GM19239 (cell line): ENCODE measurements at places on chromosomes 2 and 18.

- no peak for DNase-seq
Observed at GRCh38 chr18:76667603-76668002, 154.8 kb upstream of the ZNF236 start.

GRCh38 chr2:173291412-173291811 lies 63.3 kb upstream of the CDCA7 start:
- no peak for DNase-seq

DNA sequence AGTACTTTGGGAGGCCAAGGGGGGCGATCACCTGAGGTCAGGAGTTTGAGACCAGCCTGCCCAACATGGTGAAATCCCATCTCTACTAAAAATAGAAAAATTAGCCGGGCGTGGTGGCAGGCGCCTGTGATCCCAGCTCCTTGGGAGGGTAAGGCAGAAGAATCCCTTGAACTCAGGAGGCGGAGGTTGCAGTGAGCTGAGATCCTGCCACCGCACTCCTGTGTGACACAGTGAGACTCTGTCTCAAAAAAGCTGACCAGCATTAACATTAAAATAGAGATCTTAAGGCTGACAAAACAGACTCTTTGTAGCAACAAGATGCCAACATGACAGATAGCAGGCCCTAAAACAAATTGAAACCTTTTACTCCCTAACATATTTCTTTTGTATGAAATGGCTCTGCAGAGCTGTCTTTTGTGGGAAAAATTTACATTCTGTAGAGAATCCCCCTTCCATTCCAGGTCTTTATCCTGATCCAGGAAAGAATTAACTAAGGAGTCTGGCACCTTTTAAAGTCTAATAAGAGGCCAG lies 213.9 kb downstream of the RAB3GAP1 start:
- DNase-seq = no peak

- peak; percentile 36 for DNase-seq
Observed at GRCh38 chr2:223647258-223647952, 45.2 kb upstream of the SCG2 start.

DNA sequence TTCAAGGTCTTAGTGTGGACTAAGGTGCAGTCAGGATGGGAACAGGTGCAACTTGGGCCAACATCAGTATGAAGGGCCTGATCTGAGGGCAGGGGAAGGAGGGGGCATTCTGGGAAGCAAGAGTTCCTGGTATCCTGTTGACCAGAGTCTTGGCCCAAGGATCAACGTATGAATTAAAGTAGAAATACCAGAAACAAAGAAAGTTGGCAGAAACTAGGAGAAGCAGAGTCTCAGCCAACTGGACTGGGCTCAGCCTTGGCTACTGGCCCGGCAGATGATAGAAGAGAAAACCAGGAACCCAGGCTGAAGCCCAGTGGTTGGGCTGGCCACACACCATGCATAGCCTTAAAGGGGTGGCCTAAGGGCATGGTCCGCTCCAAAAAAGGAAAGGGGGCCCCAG lies 2.3 kb downstream of the CETN1 start:
- DNase-seq = no peak

- no peak for DNase-seq
Observed at GRCh38 chr2:225794652-225795400, 395.3 kb downstream of the NYAP2 start.

- no peak for DNase-seq
Observed at GRCh38 chr2:86429335-86429734, 11.8 kb upstream of the KDM3A start.

DNA sequence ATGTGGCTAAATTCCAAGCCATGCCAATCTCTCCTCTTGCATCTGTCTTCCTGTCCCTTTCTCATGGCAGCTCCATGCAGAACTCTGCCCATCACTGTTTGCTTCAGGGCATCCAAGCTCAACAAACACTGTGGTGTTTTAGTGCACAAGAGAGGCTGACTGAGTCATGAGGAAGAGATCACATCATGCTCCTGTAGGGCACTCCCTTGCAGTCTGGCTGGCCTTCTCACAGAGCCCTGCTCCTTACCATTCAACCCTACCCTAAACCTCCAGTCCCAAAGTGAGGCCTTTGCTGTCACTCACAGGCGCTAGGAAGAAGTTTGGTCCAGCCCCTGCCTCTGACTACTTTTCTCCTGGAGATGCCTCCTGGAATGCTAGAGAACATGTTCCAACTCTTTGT lies 194.0 kb downstream of the LRATD1 start:
- no peak for DNase-seq

- DNase-seq = no peak
Observed at GRCh38 chr2:133097666-133098065, 427.7 kb upstream of the LYPD1 start.

- no peak for DNase-seq
Observed at GRCh38 chr2:37976411-37976810, 51.3 kb downstream of the RMDN2 start.

DNA sequence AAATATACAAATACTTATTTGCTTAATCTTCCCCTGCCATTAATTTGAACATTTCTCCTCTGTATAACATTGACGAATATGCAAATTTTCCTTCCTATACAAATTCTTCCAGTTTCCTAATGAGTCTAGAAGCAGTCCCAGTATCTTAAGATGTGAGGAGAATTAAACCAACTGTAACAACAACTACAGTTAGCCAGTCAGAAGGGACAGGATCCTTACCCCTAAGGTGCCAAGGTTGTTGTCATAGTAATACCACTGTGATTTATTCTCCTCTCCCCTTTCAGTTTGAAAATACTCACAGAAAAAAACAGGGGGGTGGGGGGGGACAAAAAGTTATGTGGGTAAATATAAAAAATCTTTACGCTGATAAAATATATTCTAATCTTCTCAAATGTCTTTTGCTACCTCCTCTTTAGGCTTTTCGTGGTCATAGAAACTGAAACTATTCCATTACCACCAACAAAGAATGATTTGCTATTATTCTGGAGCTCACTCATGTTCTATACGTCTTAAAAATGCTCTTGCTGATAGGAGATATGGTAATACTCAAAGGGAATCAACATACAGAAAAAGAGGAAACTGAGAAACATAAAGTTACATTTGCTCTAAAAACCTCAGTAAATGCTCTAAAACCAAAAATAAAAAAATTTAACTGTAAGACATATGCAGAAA lies 107.6 kb downstream of the MEMO1 start:
- no peak for DNase-seq

DNA sequence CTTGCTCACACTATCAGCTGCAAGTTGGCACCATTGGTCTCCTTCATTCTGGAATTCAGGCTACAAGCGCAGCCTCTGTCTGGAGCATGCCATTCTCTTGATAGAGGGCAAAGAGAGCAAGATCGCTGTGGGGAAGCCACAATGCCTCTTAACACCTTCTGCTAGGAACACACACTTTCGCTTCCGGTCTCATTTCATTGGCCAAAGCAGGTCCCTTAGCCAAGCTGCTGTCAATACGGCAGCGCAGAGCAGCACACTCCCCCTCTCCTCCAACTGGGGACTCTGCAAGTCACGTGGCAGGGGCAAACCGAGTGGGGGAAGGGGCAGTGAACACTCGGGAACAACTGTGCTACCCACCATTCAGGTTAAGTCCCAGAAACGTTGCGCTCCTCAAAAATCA lies 98.1 kb downstream of the MMADHC start:
- DNase-seq = no peak

GRCh38 chr2:202760848-202761247 lies 110.7 kb downstream of the ICA1L start:
- DNase-seq = no peak

DNA sequence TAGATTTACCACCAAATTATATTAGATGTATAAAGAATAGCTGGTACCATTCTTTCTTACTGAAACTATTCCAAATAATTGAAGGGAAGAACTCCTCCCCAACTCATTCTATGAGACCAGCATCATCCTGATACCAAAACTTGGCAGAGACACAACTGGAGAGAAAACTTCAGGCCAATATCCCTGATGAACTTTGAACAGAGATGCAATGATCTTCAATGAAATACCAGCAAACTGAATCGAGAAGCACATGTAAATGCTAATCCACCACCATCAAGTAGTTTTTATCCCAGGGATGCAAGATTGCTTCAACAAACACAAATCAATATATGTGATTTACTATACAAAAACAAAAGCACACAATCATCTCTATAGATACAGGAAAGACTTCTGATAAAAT lies 329.8 kb downstream of the RDH14 start:
- DNase-seq = no peak

DNA sequence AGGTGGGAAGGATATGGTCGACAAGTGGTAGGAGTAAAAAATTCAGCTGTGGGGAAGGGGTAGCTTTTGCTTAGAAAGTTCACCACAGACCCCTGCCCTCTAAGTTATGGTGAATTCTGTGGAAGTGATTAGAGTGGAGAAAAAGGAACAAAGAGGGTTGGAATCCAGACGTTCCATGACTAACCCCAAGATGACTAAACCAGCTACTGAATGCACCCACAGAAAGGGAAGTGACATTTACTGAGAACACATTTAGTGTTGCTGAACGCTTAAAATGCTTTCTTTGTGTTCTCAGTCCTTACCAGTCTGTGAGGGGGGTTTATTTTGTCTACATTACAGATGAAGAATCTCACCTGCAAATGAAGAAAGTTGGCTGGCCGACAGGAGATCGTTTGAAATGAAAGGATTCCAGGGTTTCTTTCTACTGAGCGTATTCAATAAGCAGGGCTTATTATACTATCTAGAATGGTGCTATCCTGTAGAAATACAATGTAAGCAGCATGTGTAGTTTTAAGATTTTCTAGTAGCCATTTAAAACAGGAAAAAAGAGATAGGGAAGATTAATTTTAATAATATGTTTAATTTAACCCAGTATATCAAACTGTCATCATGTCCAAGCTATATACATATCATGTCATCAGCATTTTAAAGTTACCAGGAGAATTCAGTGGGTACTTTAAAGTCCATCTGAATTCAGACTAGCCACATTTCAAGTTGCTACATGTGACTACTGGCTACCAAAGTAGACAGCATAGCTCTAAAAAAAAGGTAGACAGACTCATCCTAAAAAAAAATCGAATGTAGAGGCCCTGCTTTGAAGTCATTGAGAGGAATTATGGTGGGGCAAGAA lies 60.1 kb downstream of the LIMS1 start:
- DNase-seq = no peak

DNA sequence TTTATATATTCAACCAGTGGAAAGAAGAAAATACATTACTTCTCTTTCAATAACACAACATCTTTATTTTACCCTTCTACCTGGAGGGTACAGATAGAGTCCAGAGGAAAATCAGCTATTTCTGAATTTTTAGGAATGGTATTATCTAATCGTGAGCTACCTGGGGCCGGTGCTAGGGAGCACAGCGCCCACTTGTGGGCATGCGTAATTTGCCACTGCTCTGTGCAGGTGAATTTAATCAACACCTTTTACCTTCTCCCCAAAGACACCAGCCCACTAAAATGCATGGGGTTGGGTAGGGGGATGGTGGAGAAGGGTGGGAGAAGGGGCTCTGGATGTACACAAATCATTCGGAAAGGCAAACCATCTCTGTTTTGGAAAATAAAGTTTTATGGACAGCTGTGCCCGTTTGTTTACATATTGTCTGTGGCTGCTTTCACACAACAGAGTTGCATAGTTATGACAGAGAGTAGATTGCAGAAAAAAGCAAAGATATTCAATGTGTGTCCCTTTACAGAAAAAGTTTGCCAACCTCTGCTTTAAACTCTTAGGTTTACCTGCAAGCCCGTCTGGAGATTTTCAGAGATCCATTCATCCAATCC lies 51.5 kb upstream of the DCC start:
- peak; percentile 3 for DNase-seq

DNA sequence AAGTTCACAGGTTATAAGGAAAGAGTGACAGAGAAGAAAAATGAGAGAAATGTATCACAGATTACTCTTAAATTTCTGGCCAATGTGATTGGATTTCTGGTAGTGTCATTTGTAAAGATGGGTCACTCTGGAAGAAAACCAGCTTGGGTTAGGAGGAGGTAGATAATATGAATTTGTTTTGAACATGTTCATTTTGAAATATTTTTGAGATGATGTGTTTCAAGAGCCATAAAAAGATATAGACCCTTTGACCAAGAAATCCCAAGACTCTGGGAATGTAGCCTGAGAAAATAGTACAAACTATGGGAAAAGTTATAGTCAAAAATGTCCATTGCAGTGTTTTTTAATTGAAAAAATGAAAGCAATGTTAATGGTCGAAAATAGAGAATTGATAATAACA lies 70.7 kb downstream of the CALCRL start:
- DNase-seq = no peak

DNA sequence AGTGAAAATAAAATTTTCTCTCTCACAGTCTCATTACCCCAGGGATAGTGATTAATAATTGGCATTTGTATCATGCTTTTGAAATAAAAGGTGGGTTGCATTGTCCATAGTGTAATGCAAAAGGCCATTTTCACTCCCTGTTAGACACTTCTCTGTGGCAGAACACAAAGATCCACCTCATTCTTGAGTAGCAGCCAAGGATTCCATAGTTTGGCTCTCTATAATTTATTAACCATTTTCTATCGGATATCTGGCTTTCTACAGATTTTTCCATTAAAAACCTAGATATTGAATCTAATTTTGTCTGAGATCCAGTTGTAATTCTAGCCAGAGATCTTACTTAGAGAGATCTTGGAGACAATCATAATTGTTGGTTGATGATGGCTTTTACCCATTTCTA lies 39.0 kb downstream of the CDCA7 start:
- DNase-seq = no peak

DNA sequence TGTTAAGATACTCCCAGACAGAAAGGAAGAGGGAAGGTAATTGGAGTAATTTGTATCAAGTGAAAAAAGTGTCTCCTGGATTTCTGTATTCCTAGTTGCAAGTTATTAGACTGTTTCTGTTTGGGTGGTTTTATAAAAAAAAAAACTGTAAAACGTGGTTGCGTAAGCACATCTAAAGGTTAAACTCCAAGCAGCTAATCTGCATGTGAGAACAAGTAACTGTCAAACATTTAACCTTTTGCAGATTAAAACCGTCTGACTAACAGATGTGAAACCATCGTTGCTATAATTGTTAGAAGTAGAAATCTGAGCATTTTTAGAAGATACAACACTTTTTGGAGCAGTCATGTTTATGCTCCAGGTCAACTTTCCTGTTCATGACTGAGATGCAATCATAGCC lies 72.3 kb downstream of the AFF3 start:
- DNase-seq = no peak

GRCh38 chr2:45168711-45169338 lies 159.6 kb upstream of the SIX2 start:
- peak; percentile 8 for DNase-seq
